Hematopoietic multipotent progenitor cell treated with erythropoietin and hydrocortisone succinate and interleukin-3 and kit ligand, for 15 days (in vitro differentiated cells): ENCODE measurements at places on chromosomes 2 and 18.

GRCh38 chr2:46563186-46563585, 83.8 kb downstream of the TMEM247 start:
- no peak for DNase-seq

DNA sequence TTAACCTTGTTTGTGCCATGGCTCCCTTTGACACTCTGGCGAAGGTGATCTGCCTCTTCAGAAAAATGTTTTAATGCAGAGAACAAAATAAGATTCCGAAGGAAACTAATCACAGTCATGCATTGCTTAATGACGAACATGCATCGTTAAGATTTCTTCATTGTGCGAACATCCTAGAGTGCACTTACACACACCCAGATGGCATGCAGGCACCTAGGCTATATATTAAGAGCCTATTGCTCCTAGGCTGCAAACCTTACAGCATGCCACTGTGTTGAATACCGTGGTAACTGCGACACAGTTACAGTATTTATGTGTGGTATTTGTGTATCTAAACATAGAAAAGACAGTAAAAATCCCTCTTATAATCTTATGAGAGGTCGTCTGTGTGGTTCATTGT, 8.3 kb downstream of the ASAP2 start:
- no peak for DNase-seq

DNA sequence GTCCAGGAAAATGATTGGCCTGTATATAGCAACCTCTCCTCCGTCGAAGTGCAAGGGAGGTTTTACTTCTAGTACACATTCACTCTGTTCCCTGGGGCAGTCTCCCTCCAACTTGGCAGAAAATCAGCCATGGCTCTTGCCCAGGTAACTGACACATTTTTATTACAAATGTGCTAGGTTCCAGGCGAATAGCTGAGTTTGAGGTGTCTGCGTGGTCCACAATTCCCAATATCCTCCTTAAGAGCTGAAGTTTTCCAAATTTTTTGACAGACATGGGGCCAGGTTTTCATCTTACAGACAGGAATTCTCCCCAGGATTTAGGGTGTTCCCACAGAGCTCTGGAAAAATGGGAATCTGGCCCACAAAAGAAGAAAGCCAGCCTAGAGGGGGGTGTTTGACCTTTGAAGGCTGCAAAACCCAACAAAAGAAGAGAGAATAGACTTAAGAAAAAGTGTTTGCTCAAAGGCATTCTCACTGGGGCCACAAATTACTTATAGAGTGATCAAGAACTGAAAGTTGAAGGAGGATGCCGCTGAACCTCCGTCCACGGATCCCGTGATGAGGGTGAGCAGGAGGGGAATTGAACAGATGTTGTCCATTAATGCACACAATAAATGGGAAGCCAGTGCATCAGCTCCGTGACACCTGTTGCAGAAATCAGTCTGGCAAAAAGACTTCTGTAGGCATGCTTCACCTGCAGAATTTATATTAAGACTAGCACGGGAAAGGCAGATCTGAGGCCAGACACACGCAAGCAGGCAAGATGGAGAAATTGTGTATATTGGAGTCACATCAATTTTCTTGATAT, 242.3 kb upstream of the COPS8 start:
- DNase-seq: no peak

GRCh38 chr2:3483227-3483985, 35.9 kb downstream of the ADI1 start:
- DNase-seq: no peak

GRCh38 chr2:10770956-10771750, 41.4 kb downstream of the PDIA6 start:
- no peak for DNase-seq

DNA sequence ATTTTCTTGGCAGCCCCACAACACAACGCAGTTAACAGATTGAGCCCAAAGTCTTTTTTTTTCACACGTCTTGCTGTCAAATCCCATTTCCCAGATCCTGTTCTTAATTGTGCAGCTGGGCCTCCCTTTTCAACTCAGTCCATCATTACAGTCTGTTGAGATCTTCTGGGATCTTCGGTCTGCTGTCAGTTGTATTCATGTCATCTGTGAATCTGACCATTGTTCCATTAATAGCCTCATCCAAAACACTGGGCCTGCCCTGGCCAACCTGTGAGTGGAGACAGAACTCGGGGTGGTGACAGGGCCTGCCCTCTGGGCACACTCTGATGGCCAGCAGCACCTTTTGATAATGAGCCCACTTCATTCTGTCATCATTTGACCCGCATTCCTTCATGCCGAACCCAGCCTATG, 39.7 kb upstream of the SEMA4C start:
- DNase-seq: no peak

DNA sequence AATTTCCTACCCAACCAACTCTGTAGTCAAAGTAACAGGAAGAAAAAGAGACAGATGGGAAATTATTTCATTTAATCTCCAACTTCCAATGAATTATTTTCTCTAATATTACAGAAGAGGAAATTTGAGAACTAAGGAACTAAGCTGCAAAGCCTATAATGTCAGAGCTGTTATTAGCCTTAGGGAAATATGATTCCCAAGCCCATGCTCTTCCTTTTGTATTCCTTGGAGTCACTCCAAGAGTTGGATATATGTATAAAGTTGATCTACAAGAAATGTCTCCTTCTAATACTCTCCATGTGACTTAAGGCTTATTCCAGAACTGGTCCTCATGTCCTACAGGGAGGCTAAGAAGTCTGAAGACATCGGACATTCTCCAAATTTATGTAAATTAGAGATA, 31.6 kb upstream of the VWC2L start:
- no peak for DNase-seq

- DNase-seq: no peak
These were observed 4.8 kb upstream of the ASXL3 start for GRCh38 chr18:33573193-33573592.
